Activated CD4-positive, alpha-beta T cell treated with anti-CD3 and anti-CD28 coated beads, Interleukin-2, Interleukin-4, amounts not matched to agents 100 ng/mL and 50 ng/mL, durations not matched to agents 16 hours and 8 hours (primary cell): ENCODE measurements at places on chromosomes 1 and 21.

DNA sequence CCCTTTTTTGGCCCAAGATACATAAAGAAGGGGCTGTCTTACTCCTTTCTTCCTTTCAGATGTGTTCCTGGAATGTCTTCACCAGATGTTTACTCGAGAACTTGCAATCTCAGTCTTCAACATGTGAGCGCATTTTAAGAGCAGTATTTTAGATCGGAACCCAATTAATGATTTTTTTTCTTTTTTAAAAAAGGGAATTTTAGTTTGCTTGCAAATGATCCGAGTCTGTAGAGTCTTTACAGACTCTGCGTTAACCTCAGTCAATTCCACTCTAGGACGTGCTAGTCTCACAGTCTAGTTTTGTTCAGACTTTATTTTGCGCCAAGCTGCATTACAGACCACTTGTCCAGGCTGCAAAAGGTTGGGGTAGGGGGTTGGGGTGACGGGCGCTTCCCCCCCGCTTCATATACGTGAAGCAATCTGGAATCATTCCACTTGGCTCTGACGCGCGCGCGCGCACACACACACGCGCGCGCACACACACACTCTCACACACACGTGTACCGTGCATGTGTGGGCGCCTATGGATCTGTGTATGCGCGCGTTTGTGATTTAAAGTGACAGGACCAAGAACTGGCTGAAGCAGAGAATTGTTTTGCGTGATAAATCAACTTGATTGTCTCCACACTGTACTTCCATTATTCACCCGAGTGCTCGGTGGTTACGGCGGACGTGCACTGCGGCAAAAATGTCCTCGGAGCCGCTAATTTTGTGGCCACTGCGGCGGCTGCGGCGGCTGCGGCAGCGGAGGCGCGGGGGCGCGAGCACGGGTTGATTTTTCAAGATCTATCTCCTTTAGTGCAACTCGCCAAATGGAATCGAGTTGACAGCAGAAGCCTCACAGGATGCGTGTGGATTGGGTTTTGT is 25.6 kb upstream of the NFIA start:
- DNase-seq, result no peak

GRCh38 chr1:91406773-91407389 is 2.2 kb upstream of the HFM1 start:
- no peak for DNase-seq

DNA sequence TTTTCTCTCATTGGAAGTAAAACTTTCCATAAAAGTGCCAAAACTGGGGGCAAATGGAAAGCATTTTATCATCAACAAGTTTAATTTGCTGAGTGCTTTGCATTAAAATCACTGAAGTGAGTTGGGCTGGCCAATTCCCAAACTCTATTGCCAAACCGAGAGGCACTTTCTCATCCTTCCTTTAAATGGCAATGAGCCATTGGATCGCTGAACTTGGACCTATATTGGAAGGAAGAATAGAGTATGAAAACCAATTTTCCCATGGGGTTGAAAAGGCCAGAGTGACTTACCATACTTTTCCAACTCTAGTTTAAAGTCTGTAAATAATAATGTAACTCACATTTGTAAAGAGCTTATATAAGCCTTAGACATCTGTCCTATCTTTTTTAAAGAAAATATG is 189.1 kb upstream of the C1orf87 start:
- DNase-seq, result no peak

DNA sequence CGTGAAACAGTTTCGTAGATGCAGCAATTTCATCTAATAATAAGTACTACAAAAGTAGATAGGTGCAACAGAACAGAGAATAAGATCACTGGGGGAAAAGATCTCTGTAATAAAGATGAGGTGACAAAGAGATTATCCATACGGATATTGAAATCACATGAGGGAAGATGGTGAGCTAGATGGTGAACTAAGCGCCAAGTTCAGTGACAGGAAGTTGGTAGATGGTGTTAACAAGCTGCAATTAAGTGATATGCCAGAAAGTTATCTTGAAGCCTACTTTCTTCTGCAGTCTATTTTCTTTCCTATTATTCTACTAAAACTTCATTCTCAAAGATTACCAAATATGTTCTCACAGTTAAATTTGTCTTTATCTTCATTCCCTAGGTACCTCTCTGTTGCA is 7.1 kb downstream of the LRIF1 start:
- no peak for DNase-seq

- DNase-seq, result no peak
These were observed 132.5 kb upstream of the ZNF648 start for GRCh38 chr1:182193908-182194550.

- DNase-seq, result no peak
These were observed 95.4 kb downstream of the LACTBL1 start for GRCh38 chr1:22877112-22877915.

- no peak for DNase-seq
These were observed 450.0 kb downstream of the USP25 start for GRCh38 chr21:16179773-16180172.

- no peak for DNase-seq
These were observed 536.4 kb upstream of the PTBP2 start for GRCh38 chr1:96185181-96185580.

- no peak for DNase-seq
These were observed 15.4 kb upstream of the XPR1 start for GRCh38 chr1:180616439-180616838.

DNA sequence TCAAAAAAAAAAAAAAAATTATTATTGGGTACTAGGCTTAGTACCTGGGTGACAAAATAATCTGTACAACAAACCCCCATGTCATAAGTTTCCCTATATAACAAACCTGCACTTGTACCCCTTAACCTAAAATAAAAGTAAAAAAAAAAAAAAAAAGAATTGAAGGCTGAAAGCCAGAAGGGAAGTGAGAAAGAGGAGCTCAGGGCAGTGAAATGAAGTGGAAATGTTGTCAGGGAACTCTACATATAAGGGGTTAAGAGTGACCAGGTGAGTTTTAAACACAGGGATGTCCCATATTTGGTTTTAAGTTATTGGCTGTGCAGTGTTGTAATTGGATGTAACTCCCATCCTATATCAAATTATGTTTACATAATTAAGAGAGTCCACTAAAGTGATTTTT is 85.7 kb upstream of the ABCD3 start:
- DNase-seq, result no peak

DNA sequence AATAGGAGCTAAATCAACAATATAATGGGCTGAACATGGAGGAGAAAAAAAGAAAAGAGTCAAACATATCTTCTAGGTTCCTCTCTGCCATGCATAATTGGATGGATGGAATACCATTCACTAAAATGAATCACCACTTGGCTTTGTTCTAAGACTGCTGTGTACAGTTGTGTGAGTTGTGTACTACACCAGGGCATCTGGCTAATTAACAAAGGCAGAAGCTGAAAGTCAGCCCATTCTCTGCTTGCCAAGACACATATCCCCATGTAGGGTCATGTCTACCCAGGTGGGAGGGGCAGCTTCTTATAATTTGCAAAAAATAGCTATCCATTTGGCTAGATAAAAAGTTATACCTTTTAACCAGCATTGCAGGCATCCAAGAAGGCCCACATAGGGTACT is 21.0 kb downstream of the JUN start:
- DNase-seq, result no peak

DNA sequence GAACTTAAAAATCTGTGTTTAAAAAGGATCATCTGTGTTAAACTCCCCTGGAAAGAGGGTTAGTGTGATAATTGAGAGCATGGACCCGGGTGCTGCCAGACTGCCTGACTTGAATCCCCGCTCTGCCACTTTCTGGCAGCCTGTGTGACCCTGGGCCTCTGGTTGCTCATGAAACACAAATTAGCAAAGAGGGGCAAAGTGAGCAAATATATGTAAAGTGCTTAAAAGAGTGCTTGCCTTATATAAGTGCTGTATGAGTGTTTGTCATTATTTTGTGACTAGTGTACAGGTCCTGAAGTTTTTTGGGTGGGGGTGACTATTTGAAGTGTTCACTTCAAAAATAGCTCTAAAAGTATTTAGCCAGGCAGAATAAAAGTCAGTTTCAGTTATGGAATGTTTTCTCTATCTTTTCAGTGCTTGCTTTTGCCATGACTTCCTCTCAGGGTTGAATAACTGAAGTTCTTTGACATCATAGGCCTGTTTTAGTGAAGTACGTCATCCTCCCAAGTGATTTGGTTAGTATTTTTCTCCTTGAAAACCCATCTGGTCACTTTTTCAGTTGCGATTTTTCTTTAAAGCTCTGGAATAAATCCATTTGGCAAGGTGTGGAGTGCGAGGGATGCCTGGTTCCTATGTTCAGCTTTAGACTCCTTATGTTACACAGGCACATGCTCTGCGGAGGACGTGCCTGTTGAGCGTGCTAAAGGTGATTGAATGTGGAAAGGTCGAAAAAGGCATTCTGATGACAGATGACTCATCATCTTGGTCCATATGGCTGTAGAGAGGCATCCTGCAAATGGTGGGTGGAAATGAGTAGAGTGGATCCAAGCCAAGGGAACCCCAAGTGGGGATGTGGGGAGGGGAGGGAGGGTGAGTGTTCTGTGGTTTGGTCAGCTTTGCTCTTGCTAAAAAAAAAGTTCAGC is 47.8 kb downstream of the AK4 start:
- no peak for DNase-seq

- DNase-seq, result no peak
These were observed at the start of gene SLC27A3 for GRCh38 chr1:153774780-153775457. Gene SLC27A3 (plus strand): TSS chr1:153775407. CDS start chr1:153775498, 91 bp downstream.

GRCh38 chr1:79633456-79633855 is 626.9 kb upstream of the ADGRL4 start:
- DNase-seq, result no peak

- no peak for DNase-seq
These were observed 70.0 kb upstream of the BCAR3 start for GRCh38 chr1:93751377-93752250.

DNA sequence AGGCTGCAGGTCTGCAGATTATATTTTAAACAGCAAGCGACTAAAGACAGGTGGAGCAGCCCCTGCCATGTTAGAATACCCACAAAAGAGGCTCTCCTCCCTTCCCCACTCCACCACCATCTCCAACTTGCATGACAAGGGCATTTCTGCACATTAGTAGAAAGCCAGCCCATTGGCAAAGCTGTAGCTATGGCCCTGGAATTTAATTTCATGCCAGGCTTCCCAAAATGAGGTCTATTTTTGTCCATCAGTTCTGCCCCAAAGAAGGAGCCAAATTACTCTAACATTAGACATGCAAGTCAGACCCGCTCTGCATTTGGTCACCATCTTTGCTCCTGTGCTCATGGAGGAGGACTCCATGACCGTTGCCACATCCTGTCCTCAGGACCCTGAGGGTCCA is 115.2 kb downstream of the LAMC2 start:
- no peak for DNase-seq

DNA sequence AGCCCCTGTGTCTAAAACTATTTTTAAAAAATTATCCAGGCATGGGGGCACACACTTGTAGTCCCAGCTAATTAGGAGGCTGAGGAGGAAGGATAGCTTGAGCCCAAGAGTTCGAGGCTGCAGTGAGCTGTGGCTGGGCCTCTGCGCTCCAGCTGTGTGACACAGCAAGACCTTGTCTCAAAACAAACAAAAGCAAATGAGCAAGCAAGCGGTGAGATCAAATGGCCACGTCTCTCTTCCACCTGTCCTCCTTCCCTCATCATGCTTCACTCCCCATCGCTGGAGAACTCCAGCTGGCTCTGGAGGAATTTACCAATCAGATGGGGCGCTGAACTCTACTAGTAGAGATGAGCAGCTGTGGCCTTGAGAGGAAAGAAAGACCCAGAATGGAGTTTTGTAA is 14.0 kb upstream of the REN start:
- DNase-seq, result no peak

- no peak for DNase-seq
These were observed 149.8 kb downstream of the ETS2 start for GRCh38 chr21:38955495-38955894.

DNA sequence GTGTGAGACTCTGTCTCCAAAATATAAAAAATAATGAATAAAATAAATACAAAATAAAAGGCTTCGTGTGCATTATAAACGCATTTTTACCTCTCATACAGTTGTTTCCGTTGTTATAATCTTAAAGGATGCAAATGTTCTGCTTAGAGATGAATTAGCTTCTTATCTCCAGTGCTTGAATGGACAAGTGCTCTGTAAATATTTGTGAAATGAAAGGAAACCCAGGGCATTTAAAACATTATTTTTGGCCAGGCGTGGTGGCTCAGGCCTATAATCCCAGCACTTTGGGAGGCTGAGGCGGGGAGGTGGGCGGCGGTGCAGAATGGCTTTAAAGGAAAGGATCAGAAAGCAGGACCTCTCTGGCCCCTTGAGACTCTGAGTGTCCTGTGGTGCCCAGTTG is 94.5 kb downstream of the HUNK start:
- DNase-seq, result no peak

DNA sequence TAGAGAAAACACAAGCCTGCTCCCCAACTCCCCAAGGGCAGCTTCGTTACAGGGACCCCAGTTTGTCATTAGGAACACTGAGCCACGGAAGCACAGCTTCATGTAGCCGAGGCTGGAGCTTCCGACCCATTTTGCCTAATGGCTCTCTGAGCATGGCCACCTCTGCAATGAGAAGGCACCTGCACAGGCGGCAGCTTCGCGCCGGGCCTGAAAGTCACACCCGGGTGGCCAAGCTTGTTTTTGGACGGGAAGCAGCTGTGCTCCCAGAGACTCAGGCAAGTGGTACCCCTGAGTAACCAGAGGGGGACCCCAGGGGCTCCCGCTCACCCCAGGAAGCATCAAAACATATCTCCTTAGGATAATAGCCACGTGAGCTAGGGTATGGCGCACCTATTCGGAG is 80.9 kb downstream of the SLC66A1 start:
- no peak for DNase-seq

- DNase-seq, result no peak
These were observed 209.8 kb upstream of the KIAA0040 start for GRCh38 chr1:175402336-175402735.

DNA sequence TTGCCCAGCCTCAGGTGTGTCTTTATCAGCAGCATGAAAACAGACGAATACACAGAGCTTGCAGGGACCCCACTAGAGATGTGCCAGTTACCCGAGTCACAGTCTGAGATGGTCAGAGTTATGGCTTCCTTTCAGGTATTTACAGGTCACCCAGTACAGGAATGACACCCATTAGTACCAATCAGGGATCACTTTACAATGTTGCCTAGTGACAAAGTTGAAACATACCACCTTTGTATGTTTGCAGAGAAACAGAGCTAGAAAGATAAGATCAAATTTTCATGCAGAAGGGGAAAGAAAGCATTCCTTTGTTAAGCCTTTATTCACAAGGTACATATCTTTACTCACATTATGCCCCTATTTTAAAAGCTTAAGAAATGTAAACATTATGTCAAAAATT is 137.6 kb downstream of the RGS7 start:
- DNase-seq, result no peak

DNA sequence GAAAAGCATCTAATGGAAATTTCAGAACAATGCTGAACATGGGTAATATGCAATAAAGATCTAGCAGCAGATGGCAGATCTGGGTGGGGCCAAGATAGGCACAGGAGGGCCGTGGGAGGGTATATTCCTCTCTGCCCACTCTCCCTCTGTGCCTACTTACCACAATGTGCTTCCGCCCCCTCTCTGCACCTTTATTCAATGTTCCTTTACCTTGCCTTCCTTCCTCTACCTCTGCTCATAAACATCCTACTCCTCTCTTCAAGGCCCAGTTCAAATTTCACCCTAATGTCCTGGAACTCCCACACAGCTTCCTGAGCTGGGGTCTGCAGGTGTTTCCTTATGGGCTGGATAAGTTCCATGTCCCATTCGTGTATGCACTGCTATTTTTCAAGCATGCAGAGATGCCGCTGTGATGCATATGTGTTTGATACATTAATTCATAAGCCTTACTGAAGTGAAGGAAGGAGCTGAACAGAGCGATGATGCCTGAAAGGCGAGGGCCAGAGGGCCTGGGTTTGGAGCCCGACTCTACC is 65.6 kb upstream of the EDEM3 start:
- DNase-seq, result no peak

GRCh38 chr1:32405672-32406467 is 11.6 kb upstream of the BSDC1 start:
- DNase-seq, result no peak
